ENCODE measurements at places on chromosomes 3 and 15.

GRCh38 chr3:178676942-178677790 lies 140.9 kb downstream of the KCNMB2 start:
- no peak for DNase-seq

GRCh38 chr3:31917303-31918005 lies 63.6 kb downstream of the OSBPL10 start:
- DNase-seq: no peak

DNA sequence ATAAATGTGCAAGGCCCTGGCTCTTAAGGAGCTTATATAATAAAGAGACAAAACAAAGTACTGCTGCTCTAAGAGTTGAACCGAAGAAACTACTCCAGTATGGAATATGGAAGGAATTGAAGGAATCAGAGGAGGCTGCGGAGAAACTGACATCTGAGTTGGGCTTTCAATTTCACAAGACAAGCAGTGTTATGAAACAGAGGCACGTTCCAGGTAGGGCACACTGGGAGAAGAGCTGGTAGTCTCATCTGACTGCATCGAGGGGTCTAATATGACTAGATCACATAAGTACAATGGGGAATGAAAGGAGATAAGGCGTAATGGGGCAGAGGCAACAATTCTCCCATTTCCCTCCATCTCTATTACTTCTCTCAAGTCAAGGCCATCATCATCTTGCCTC lies 68.3 kb upstream of the CDAN1 start:
- no peak for DNase-seq

GRCh38 chr3:107633327-107634098 lies 110.8 kb downstream of the BBX start:
- DNase-seq: no peak

DNA sequence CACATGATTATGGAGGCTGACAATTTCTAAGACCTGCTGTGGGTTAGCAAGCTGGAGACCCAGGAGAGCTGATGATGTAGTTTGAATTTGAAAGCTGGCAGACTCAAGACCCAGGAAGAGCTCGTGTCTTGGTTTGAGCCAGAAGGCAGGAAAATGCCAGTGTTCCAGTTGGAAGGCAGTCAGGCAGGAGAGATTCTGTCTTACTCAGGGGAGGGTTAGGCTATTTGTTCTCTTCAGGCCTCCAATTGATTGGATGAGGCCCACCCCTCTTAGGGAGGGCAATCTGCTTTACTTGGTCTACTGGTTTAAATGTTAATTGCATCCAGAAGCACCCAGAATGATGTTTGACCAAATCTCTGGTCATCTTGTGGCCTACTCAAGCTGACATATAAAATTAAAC lies 40.4 kb upstream of the IGF2BP2 start:
- DNase-seq: no peak

- no peak for DNase-seq
Measured at GRCh38 chr15:68503791-68504680, 72.1 kb upstream of the ITGA11 start.

DNA sequence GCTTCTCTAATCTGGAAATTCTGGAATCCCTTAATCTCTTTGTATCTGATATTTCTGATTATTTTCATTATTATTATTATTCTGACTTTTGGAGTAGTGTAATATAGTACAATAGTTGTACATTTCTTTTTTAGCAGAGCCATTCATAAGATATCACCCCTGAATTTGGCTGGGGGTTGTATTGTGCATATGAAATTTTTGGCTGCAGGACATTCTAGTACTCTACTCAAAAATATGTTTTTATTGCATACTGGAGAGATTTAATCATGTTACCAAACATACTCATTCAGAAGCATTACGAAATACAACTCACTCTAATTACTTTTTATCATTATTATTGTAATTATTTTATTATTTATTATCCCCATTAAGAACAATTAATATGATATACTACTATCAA lies 589.7 kb upstream of the KCNMB2 start:
- DNase-seq: no peak

DNA sequence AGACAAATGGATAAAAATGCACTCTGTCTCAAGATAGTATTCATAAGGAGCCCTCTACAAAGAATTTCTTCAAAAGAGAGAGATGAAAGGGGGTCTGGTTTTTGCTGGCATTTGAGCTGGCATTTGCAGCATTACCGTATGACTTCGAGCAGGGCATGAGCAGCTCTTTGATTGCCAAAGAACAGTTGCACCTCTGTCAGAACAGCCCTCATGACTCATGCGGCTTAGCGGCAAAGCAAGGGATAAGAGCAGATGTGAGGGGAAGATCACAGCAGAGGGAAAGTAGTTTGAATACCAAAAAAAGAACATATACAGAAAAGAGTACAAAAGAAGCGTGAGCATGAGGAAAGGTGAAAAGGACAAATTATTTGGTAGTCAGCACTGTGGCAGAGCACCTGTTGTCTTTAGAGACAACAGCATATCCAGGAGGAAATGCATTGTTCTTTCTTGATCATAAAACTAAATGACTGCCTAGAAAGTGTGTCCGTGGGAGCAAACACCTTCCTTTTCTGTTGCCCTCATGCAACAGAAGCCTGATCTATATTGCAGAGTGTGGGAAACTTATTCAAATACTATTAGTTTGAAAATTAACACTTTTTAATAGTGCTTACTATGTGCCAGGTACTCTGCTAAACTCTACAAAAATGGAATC lies 80.5 kb upstream of the SLC24A5 start:
- no peak for DNase-seq

GRCh38 chr15:89809093-89809786 lies 5.4 kb downstream of the ANPEP start:
- no peak for DNase-seq

DNA sequence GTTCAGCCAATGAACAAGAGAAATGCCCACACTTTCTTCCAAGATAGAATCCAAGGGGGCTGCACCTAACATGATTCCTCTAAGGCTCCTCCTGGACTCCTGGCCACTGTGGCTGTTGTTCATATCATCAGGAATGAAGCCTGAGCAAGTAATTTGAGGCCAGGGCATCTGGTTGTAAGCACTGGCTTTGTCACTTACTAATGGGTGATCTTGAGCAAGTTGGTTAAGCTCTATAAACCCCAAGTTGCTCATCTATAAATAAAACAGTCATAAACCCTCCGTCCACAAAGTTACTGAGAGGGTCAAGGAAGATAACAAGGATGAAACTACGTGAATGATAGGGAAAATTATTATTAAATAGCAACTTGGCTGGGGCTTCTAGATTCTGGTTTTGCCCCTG lies 58.3 kb downstream of the CDC25A start:
- DNase-seq: no peak

DNA sequence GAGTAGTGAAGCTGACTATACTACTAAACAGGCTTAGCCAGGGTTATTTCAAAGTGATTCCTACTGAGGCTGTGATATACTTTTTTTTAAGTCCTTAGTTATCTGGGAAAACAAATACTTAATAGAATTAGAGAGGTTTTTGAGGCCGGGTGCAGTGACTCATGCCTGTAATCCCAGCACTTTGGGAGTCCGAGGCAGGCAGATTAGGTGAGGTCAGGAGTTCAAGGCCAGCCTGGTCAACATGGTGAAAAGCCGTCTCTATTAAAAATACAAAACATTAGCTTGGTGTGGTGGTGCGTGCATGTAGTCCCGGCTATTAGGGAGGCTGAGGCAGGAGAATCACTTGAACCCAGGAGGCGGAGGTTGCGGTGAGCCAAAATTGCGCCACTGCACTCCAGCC lies 34.2 kb downstream of the PRTG start:
- no peak for DNase-seq

DNA sequence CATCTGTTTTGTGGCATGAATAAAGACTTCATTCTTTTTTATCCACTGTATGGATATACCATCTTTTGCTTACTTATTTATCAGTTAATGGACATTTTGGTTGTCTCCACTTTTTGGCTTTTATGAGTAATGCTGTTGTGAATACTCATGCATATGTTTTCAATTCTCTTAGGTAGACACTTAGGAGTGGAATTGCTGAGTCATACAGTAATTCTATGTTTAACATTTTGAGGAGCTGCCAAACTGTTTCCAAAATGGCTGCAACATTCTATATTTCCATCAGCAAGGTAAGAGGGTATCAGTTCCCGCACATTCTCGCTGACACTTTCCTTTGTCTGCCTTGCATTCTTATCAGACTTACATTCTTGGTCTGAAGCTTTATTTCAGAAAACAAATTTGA lies 191.1 kb downstream of the WNT5A start:
- no peak for DNase-seq

DNA sequence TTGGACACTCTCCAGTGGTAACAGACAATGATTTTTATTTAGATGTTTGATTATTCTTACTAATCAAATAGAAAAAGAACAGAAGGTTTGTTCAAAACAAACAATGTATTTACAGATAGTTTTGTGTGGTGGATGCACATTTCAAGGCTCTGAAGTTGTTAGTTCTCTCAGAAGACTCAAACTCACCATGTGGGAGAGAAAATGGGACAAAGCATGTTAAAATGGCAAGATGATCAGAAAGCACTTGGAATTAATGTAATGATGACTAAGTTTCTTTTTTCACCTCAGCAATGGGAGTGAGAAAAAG lies 450.5 kb upstream of the KCNMB2 start:
- DNase-seq: no peak

DNA sequence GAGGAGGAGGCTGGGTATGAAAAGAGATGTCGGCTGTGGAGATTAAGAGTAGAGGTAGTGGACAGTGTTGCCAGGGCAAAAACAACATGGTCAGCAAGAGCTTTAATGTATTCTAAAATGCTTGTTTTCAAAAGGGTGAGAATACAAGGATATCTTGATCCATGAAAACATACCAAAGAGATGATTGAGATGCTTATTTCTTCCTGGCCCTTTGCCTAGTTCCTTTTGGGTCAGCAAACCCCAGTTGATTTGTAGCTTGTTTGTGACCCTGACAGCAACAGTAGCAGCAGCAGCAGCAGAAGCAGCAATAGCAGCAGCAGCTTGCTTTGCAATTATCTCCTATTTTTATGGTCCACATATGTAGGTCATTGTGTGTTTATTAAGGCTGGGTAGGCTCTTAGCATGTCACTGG lies 337.3 kb downstream of the LPP start:
- DNase-seq: no peak

DNA sequence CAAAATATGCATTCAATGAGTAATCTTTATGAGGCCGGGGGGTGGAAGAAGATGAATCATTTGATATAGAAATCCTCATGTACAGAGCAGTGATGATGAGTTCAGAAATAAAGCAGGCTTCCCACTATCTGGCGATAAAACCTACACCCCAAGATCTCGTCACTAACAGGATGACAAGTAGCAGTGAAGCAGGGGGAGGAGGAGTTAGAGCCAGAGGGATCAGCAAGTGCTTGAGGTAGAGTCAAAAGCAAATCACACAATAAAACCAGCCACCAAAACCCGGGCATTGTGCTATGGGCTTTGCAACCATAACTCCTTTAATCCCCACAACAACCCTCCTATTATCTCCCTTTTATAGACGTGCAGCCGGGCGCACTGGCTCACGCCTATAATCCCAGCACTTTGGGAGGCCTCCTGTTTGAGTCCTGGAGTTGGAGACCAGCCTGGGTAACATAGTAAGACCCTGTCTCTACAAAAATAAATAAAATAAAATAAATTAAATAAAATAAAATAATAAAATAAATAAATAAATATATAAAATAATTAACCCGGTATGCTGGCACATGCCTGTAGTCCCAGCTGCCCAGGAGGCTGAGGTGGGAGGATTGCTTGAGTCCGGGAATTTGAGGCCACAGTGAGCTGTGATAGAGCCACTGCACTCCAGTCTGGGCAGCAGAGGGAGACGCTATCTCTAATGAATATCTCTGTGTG lies 53.0 kb downstream of the STARD5 start:
- no peak for DNase-seq

DNA sequence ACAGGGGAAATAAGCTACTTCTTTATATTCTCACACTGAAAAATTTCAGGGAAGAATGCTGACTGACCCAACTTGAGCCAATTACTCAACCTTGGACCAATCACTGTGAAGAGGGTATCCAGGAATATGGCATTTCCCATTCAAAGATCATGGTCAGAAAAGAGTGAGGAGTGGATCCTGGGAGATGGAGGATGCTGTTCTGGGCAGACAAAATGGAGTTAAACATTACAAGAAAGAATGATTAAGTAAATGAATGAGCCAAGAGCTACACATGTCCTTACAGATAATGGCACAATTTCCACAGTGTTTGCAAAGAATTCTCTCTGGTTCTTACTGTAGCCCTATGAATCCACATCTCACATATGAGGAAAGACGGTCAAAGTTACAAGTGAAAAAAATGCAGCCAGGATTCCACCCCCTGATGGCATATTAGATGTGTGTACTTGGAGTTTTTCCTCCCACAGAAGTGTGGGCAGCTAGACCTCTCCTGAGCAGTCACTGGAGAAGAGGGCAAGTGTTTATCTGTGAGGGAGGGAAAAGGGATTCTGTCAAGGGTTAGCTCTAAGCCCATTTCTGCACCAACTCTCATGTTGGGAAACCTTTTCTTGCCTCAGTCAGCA lies 33.8 kb downstream of the AMOTL2 start:
- DNase-seq: no peak

- DNase-seq: no peak
Measured at GRCh38 chr3:134460965-134461364, 24.8 kb downstream of the ANAPC13 start.

- no peak for DNase-seq
Measured at GRCh38 chr3:13133471-13133981, 60.3 kb upstream of the IQSEC1 start.

DNA sequence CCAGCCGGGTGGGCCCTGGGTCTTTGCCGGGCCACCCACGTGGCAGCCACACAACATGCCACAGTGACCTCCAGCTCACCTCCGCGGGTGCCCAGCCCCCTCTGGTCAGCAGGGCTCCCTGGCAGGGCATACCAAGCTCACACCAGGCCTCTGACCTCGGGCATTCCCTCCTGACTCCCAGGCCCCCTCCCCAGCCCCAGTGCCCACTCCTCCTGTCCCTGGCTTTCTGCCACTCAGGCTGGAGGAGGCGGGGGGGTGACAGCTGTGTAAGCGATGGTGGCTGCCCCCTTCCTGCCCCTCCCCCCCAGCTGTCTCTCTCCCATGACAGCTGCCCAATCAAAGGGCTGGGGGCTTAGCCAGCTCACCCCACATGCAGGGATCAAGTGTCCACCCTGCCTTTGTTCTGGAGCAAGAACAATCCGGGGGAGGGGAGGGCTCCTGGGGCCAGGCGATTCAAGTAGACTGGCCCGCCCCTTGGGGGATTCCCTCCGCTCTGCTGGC lies 3.3 kb downstream of the PCBP4 start:
- no peak for DNase-seq

GRCh38 chr3:8001712-8002111 lies 499.9 kb upstream of the LMCD1 start:
- DNase-seq: no peak

GRCh38 chr3:56197259-56197965 lies 270.9 kb downstream of the ERC2 start:
- DNase-seq: no peak

GRCh38 chr15:57635300-57635909 lies 43.7 kb downstream of the MYZAP start:
- no peak for DNase-seq
